Inflammatory macrophage (primary cell): ENCODE measurements at places on chromosomes 2 and 18.

- DNase-seq = no peak
These were observed 58.2 kb downstream of the PPP1R1C start for GRCh38 chr2:182043861-182044260.

GRCh38 chr18:58800582-58800981 lies 64.1 kb upstream of the ZNF532 start:
- no peak for DNase-seq

DNA sequence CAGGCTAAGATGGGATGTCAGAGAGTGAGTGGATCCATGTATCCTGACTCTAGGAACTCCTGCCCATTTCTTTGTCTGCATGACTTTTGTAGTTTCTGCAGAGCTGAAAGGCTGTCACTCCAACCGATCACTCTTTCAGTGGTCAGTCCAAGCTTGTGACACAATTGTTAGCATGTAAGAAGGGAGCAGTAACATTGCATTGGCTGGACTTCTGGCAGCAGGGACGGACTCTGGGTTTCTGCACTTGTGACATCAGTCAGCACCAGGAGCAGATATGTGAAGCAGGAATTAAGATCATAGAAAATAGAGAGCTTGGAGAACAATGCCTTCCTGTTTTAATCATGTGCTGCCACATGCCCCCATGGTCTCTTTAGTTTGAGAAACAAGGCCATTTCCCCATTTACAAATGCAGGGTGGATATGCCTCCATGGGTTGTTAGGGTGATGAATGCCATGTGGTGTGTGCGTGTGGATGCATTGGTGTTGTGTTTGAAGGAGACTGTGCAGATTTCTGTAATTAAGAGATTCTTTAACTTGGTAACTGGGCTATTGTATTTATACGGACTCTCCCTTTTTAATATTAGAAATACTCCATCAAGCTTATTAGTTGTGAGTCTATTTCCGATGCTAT lies 214.3 kb upstream of the EPHA4 start:
- no peak for DNase-seq

- peak; percentile 7 for DNase-seq
These were observed 52.0 kb upstream of the CHAC2 start for GRCh38 chr2:53715568-53715967.

DNA sequence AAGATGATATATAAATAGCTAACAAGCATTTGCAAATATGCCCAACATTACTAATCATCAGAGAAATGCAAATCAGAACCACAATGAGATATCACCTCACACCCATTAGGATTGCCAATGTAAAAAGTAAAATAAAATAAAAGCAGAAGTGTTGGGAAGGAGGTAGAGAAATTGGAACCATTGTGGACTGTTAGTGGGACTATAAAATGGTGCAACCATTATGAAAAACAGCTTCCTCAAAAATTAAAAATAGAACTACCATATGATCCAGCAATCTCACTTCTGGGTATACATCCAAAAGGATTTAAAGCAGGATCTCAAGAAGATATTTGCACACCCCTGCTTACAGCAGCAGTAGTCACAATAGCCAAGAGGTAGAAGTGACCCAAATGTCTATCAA lies 99.8 kb upstream of the DAPL1 start:
- DNase-seq = peak; percentile 30

DNA sequence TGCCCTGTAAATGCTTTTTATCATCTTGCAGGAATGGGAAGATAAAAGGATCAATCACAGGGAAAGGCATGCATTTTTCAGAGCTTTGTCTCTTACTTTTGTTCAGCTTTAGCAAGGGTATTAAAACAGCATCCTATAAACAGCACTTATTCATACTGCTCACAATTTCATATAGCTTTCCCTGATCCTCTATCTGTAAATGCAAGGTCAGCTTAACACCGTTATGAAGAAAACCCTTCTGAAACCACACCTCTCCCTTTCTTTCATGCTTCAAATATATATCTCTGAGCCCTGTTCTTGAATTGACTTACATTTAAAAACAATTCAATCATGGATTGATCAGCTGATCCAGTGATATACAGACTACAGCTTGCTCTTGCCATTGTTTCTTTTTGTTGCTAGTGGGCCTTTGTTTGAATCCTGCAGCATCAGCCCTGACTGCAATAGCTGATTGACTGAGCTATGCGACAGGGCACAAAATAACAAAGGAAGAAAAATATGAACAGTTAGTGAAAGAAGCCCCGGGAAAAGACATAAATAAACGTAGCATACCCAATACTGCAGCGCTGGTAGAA lies 795.5 kb upstream of the CDH2 start:
- DNase-seq = no peak

DNA sequence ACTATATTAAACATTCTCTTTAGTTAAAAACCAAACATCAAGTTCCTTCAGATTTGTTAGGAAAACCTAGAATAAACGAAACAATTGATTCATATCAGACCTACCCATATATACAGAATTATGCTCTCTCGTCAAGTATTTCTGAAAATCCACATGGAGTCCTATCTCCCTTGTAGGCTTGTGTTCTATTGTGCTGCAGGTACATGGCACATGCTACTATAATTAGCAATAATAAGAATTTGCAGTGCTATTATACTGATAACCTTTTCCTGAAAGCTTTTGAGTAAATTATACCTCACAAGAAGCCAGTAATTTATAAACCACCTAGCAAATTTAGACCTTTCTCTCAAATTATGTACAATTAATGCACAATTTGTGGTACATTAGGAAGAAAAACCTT lies 158.6 kb upstream of the STK17B start:
- DNase-seq = no peak

GRCh38 chr2:151770995-151771394 lies 36.7 kb upstream of the NEB start:
- no peak for DNase-seq

DNA sequence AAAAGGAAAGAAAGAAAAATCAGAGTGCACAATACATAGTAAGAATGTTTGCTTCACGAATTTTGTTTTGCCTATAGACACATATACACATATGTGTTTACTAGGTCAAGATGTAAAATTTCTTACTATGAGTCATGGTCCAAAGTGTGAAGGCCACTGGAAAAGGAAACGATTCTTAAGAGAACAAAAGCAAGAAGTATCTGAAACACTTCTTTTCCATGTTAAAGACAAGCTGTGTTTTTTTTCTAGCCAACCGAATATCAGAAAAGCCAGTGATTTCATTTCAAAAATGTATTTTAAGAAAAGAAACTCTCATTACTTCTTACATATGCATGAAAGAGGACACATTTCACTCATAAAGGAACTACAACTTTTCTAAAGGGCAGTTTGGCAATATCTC lies 24.9 kb downstream of the PECR start:
- DNase-seq = peak; percentile 15

- DNase-seq = no peak
These were observed 133.1 kb downstream of the SH3RF3 start for GRCh38 chr2:109261906-109262631.

- no peak for DNase-seq
These were observed 30.9 kb upstream of the EFEMP1 start for GRCh38 chr2:55954306-55955035.

- DNase-seq = no peak
These were observed 30.9 kb downstream of the TMEM37 start for GRCh38 chr2:119462574-119462973.

GRCh38 chr2:204566439-204566838 lies 21.2 kb downstream of the PARD3B start:
- DNase-seq = no peak

DNA sequence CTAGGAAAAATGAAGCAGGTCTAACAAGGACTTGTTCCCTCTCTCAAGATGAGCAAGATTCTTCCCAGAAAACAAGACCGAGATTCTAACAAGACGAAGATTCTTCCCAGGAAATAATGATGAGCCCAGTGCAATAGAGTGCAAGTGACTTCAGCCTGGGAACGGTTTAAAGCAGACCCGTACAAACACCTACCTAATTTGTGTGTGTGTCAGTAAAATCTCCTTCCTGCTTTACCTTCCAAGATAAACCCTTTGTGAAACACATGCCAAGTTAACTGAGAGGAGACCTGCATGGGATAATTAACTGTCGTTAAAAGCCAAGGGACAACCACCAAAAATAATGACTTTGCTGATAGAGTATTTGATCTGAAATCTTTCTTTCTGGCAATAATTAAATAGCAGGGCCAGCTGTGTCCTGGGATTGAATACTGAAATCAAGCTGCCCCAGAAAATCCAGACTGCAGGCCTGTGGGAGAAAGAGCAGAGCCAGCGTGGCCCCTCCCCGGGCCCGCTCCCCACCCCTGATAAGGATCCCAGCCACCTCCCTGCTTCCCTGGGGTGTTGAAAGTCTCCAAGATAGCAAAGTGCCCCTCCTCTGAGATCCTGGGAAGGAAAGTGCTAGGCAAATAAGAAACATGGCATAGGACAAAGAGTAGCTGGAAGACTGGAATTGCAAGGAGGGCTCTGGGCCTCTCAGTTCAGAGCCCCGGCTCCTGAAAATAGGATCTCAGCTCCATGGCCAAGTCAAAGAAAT lies 145.5 kb downstream of the CYP26B1 start:
- DNase-seq = no peak

DNA sequence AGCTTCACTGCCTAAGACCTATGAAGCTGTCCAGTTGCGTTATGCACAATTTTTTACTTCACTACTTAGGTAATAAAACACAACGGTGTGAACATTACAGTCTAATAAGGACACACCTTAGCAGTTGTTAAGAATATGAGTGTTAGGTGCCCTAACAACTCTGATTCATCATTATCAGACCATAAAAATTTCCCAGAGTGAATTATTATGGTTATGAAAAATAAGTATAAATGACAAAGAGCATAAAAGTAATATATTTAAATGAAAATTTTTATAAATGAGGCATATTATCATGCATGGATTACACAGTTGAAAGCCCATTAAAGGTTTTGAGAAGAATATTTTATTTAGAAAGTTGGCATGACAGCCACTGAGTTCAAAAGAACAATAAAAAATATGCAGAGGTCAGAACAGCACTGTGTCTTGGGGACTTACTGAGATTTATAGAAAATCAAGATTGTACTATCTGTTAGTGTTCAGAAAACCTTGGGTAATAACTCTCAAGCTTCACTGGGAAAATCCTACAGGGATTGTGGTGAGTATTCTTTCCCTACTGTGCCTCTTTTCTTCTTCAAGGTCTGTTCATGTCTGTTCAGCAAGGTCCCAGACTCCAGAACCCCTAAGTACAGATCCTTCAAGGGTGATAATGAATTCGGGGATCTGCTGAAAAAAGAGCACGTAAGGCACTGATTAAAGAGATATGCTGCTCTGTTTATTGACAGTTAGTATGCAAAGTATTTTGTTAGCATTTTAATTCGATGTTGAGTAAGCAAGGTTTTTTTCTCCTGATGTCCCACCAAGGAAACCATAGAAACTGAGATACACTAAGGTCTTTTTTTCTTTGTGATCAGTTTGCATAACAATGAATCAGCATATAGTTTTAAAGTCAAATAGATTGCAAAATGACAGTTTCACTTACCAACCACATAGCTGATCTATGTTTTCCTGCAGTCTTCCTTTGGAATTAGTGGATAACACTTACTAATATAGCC lies 250.0 kb downstream of the DSEL start:
- no peak for DNase-seq

GRCh38 chr2:181258720-181259119 lies 198.5 kb upstream of the ITGA4 start:
- no peak for DNase-seq

GRCh38 chr2:228705318-228705717 lies 523.8 kb upstream of the SPHKAP start:
- no peak for DNase-seq

- DNase-seq = no peak
These were observed 27.6 kb downstream of the ANKAR start for GRCh38 chr2:189702071-189702470.

GRCh38 chr18:24567199-24567598 lies 106.8 kb downstream of the HRH4 start:
- no peak for DNase-seq

GRCh38 chr2:112033600-112033999 lies 21.5 kb upstream of the TMEM87B start:
- peak; percentile 89 for DNase-seq

DNA sequence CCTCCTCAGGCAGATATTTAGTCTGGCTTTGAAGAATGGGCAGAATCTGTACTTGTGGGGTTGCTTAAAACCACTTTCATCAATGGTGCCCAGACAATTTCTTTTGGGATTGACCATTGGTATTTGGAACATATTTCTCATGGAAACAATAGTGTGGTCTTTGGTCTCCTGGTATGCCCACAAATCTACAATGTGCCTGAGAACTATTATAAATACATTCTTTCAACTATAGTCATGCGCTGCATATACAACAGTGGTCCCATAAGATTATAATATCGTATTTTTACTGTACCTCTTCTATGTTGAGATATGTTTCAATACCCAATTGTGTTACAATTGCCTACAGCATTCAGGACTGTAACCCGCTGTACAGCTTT lies 34.8 kb upstream of the PPP4R1 start:
- DNase-seq = no peak

- DNase-seq = no peak
These were observed 165.7 kb downstream of the LNPK start for GRCh38 chr2:175836361-175836760.

GRCh38 chr18:75393721-75394120 lies 33.8 kb downstream of the SMIM21 start:
- DNase-seq = no peak

DNA sequence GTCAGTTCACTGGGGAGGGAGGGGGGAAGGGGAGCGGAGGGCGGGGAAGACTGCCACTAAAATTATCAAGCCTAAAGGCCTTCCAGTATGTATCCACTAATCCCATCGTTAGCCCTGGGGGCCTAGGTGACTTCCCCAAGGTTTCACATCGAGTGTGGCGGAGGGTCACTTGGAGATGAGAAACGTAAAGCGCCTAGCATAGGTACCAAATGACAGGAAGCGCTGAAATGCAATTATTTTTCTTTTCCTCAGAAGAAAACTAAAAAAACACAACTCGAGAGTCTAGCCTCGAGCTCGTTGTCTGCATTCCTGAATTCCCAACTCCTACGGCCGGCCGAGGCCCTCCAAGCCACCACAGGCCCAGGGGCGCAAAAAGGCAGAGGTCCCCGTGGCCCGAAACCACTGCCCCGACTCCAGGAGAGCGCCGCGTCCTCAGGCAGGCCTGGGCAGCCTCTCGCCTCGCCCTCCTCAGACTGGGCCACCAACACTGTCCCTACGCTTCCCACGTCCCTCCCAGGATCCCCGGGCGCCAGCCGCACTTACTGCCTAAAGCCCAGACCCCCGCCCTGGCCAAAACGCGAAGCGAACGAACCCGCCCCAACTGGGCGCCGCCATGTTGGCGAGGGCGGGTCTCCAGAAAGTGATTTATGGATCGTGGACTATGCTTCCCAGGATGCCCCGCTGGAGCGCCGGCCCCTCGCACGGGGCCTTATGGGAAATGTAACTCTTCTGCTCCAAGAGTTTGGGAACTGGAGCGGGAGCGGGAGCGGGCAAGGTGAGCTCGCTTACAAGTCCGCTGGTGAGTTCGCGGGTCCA lies at the start of gene USP40:
Gene USP40, minus strand, starts transcription at position 642 of the 816 bp plus-strand sequence. CDS start 1,228 bp downstream, outside the sequence.
- peak; percentile 82 for DNase-seq

DNA sequence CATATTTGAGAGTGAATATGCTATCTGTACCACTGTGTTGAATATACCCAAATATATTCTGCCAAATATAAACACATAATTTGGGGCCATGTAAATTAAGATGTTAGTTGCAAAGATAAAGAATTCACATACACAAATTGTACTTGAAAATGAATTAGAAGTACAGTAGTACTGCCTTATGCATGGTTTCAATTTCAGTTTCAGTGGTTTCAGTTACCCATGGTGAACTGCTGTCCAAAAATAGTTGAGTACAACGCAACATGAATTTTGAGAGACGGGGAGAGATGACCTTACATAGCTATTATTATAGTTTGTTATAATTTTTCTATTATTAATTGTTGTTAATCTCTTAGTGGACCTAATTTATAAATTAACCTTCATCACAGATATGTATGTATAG lies 1313.0 kb upstream of the FAM98A start:
- DNase-seq = no peak
